Left kidney (tissue), 8 donors: ENCODE measurements at places on chromosomes 6 and 20. TPM values are rescaled to one million over a fixed set of nuclear protein-coding genes. Genes with fewer than 3 reads are reported as not detected.

The RAET1L gene
- polyA plus RNA-seq, result not detected

The MRS2 gene
- polyA plus RNA-seq, result 50.2 TPM

The PRICKLE4 gene
- polyA plus RNA-seq, result 6.8 TPM

The WFDC10B gene
- not detected for polyA plus RNA-seq

The HTR1E gene
- polyA plus RNA-seq, result 0.55 TPM

The EFCAB8 gene
- 0.55 TPM for polyA plus RNA-seq

The NANP gene
- polyA plus RNA-seq, result 7.7 TPM

The PRIM2 gene
- 23.0 TPM for polyA plus RNA-seq

The GSTA2 gene
- 0.71 TPM for polyA plus RNA-seq

The PPP1R16B gene
- polyA plus RNA-seq, result 6.9 TPM

The TMEM200A gene
- polyA plus RNA-seq, result 27.8 TPM

The HIVEP2 gene
- polyA plus RNA-seq, result 12.3 TPM

The METTL24 gene
- 14.7 TPM for polyA plus RNA-seq

The PPARD gene
- 21.1 TPM for polyA plus RNA-seq

The TGM2 gene
- polyA plus RNA-seq, result 31.8 TPM

The TMEM217 gene
- 1.9 TPM for polyA plus RNA-seq

The MACROD2 gene
- polyA plus RNA-seq, result 17.2 TPM

The ENPP3 gene
- 13.0 TPM for polyA plus RNA-seq

The HLA-DOB gene
- 0.32 TPM for polyA plus RNA-seq

The RBBP9 gene
- 33.4 TPM for polyA plus RNA-seq

The CLDN20 gene
- 3.3 TPM for polyA plus RNA-seq

The CLPSL1 gene
- 2.2 TPM for polyA plus RNA-seq

The RIN2 gene
- 38.1 TPM for polyA plus RNA-seq

The KCNQ5 gene
- polyA plus RNA-seq, result 0.23 TPM

The TIAM2 gene
- 24.0 TPM for polyA plus RNA-seq

The RPL10A gene
- 1,859 TPM for polyA plus RNA-seq

The PNPLA1 gene
- 2.5 TPM for polyA plus RNA-seq

The DUSP15 gene
- polyA plus RNA-seq, result 16.0 TPM

The RAB5IF gene
- polyA plus RNA-seq, result 62.4 TPM

The POLR3F gene
- polyA plus RNA-seq, result 22.8 TPM

The SLA2 gene
- polyA plus RNA-seq, result 0.18 TPM

The TUBB1 gene
- 1.3 TPM for polyA plus RNA-seq

The RNF182 gene
- polyA plus RNA-seq, result 2.8 TPM

The BEND6 gene
- 5.8 TPM for polyA plus RNA-seq
